ENCODE measurements at places on chromosomes 6 and 20.
A peak's percentile ranks its signal among the peaks of the same experiment; 100 is the strongest.

GRCh38 chr6:105487040-105487790 lies 84.3 kb upstream of the PREP start:
- no peak for DNase-seq

- DNase-seq: no peak
These were observed 637.8 kb downstream of the RFPL4B start for GRCh38 chr6:112984899-112985298.

DNA sequence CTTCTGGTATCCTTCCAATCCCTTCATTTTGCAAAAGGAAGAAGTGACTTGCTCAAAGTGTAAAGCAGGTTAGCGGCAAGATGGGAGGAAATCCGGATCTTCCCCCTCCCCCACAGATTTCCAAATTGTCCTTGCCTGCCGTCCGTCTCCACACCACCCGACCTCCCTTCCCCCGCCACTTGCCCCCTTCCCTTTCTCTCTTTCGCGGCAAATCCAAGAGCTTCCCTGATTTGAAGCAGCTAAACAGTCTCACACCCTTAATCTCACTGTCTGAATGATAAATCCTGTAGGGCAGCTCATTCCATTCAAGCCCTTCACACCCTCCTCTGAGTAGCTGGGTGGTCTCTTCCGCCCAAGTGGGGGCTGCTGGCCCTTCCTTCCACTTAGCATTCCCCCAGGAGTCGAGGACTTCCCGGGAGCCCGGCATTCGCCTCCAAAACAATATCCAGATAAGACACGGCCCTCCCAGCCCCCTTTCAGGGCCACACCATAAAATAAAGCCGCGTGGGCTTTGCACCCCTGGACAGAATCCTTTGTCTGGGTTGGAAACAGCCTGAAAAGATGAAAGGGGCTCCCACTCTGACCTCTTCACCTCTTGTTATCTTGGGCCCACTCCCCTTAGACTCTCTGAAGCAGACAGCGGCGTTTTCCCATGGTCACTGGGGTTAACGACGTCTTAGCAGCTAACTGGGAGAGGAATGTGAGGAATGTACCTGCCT lies 44.0 kb upstream of the PIM1 start:
- DNase-seq: no peak

DNA sequence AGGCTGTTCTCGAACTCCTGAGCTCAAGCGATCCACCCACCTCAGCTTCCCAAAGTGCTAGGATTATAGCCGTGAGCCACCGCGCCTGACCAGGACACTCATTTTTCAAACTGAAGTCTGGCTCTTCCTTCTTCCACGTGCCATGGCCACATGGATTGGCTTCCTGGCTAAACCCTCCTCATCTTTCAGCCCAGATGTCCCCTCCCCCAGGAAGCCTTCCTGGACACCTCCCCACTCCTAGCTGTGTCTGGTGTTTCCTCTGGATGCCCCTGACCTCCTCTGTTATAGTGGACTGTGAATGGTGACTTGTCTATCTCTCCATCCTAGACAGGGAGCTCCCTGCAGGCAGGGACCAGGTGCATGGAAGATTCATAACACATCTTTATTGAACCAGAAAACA lies 57.2 kb downstream of the RIPOR3 start:
- no peak for DNase-seq

- no peak for DNase-seq
These were observed 629.8 kb upstream of the AGPAT4 start for GRCh38 chr6:161903584-161904212.

DNA sequence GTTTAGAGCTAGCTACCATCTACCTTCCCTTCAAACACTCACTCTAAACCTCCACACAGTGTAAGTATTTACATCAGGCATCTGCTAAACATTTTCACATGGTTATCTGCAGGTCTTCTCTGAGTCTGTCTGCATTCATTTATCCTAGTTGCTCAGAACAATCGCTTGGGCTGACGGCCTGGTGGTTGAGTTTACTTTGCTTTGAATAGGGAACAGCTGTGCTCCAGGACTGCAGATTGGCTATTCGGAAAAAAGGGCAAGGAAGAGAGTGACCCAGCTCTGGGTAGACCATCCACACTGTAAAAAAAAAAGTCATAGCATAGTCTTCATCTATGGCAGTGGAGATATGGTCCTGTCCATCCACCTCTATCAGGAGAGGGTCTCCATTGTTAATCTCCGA lies 115.3 kb upstream of the ESR1 start:
- no peak for DNase-seq

GRCh38 chr6:45424451-45424861 lies 46.7 kb upstream of the SUPT3H start:
- DNase-seq: no peak

DNA sequence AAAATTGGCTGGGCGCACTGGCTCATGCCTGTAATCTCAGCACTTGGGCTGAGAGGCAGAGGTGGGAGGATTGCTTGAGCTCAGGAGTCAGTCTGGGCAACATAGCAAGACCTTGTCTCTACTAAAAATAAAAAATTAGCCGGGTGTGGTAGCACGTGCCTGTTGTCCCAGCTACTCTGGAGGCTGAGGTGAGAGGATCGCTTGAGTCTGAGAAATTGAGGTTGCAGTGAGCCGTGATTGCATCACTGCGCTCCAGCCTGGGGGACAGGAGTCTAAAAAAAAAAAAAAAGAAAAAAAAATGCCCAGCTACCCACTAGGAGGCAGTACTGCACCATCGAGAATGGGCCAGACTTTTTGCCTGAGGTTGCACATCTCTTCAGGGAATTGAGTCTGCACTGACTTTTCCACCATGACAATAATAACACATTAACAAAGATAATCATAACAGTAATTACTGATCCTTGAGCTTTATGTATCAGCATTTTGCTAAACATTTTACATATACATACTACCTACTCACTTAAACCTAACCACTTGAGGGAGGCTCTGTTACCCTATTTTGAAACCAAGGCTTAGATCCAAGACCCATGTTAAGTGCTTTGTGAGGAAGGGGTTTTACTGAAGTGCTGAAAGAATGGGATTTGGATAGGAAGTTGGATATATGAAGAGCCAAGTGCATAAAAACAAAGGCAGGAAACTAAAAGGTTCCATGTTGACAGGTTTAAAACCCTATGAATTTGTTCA lies 21.0 kb downstream of the SRSF3 start:
- no peak for DNase-seq

DNA sequence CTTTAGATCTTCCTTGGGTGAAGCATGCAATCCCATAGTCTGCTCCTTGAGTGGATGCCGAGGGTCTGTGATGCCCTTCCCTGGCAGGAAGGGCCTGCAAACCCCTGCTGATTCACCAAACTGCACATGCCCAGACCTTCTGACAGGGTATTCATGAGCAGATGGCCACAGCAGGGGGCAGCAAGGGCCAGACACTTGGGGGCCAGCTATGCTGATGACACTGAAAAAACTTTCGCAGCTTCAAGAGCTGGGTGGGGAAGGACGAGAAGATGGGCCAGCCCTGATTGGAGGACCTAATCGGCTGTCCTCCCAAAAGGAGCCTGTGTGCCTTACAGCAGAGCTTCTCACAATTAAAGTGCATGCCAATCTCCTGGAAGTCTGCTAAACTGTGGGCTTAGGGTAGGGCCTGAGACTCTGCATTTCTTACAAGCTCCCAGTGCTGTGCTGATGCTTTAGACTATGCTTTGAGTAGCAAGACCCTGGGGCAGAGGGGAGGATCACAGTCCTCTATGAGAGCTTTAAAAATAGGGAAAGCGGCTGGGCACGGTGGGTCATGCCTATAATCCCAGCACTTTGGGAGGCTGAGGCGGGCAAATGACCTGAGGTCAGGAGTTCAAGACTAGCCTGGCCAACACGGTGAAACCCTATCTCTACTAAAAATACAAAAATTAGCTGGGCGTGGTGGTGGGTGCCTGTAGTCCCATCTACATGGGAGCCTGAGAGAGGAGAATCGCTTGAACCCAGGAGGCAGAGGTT lies 15.2 kb upstream of the GDAP1L1 start:
- DNase-seq: no peak

GRCh38 chr20:23360531-23360930 lies 1.5 kb upstream of the GZF1 start:
- no peak for DNase-seq

GRCh38 chr20:14777591-14777990 lies 440.2 kb upstream of the FLRT3 start:
- no peak for DNase-seq

GRCh38 chr6:130978660-130979396 lies 84.2 kb downstream of the EPB41L2 start:
- no peak for DNase-seq

GRCh38 chr20:42138729-42139128 lies 520.6 kb upstream of the CHD6 start:
- DNase-seq: peak; percentile 6

GRCh38 chr20:57672164-57672563 lies 37.7 kb downstream of the PMEPA1 start:
- DNase-seq: no peak

GRCh38 chr6:148830614-148831013 lies 83.8 kb downstream of the UST start:
- DNase-seq: no peak

- no peak for DNase-seq
These were observed 43.4 kb downstream of the SLC22A2 start for GRCh38 chr6:160215232-160215631.

GRCh38 chr6:10633216-10633615 lies 61.2 kb downstream of the C6orf52 start:
- no peak for DNase-seq

DNA sequence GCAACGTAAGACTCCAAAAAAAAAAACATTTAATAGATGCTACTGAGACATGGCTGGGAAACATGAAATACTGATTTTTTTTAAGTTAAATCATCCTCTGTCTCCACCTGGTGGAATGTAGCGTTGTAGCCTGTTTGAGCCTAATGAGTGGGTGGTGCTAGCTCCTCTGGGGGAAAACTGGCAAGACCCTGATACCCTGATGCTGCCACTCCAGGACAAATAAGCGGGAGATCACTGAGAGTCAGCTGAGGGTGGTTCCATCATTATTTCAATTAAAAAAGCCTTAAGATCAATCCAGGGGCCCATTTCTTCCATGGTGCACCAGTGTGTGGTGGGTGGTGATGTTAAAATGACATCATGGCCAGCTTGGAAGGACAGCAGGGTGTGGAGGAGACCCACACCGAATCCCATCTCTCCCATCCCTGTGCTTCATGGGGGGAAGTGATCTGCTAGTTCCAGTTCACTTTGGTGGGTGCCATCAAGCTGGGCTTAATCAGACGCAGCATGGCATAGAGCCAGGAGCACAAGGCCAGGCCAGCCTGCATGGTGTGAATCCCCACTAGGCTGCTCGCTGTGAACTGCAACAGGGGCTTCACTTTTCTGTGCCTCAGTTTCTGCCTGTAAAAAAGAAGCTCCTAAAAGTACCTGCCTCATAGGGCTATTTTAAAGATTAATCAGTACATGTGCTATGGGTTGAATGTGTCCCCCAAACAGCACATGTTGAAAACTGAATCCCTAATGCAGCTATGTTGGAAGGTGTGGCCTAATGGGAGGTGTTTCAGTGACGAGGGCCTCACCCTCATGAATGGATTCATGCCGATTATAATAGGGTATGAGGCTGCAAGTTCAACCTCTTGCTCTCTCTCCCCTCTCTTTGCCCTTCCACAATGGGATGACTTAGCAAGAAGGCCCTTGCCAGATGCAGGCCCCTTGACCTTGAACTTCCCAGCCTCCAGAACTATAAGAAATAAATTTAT lies 13.0 kb upstream of the MRPS10 start:
- no peak for DNase-seq

DNA sequence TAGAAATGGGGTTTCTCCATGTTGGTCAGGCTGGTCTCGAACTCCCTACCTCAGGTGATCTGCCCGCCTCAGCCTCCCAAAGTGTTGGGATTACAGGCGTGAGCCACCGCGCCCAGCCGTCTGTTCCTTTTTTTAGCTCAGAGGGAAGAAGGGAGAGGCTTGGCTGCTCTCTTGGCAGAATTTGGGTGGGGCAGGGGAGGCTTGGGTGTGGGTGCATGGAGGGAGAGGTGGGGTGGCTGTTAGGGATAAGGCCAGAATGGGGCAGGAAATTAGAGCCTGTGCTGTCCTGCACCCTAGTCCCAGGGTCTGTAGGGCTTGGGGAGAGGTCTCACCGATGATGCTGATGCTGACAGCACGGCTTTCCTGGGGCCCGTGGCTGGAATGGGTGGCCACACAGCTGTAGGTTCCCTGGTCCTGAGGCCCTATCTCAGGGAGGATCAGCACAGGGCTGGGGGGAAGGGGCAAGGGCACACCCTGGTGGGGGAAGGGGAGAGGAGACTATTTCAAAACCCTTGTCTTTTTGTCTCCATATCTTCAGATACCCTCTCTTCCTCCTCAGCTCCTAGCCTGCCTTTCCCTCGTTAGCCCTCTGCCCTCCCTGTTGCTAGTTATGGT lies 2.0 kb downstream of the AGER start:
- no peak for DNase-seq

GRCh38 chr6:3291346-3291745 lies 32.6 kb downstream of the PSMG4 start:
- DNase-seq: no peak

DNA sequence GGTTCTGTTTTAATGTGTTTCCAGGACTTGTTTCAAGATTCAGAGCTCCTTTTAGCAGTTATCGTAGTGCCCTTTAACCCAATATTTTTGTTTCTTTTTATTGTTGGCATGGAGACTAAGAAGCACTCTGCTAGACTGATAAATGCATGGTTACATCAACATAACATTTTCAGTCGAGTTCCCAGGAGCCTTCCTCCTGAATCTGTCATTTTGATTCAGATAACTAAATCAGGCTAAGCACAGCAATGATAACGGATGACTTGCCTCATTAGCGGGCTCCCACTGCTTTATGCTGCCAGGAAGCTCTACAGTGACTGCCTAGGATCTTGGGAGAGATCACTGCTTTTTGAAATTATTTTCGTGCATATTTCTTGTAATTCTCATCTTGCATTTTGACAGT lies 772.8 kb upstream of the GJE1 start:
- no peak for DNase-seq

- DNase-seq: no peak
These were observed 6.6 kb downstream of the HTR1B start for GRCh38 chr6:77456531-77457248.

DNA sequence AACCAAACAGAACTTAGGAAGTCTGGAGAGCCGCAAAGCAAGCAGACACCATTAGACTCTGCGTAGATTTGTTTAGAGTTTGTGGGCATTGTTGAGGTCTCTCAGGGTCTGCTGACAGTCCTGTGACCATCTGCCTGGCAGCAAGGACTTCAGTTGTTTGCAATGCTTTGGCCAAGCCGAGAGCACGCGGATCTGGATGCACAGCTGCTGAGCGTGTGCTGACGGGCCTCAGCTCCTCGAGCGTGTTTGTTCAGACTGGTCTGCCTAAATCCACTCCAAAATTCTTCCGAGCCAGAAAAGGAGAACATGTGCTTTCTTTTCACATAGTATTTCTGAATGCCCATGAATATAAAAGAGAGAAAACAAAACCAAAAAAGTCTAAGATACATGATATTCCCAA lies 159.0 kb downstream of the ZNF217 start:
- no peak for DNase-seq

- no peak for DNase-seq
These were observed 230.2 kb upstream of the FOXQ1 start for GRCh38 chr6:1081551-1082284.
